ENCODE measurements at places on chromosomes 4 and X.

- no peak for DNase-seq
Observed at GRCh38 chr4:185479507-185479971, 8.0 kb upstream of the CCDC110 start.

- DNase-seq, result peak; percentile 30
Observed at GRCh38 chr4:972651-973424, 531 bp downstream of the DGKQ start.

DNA sequence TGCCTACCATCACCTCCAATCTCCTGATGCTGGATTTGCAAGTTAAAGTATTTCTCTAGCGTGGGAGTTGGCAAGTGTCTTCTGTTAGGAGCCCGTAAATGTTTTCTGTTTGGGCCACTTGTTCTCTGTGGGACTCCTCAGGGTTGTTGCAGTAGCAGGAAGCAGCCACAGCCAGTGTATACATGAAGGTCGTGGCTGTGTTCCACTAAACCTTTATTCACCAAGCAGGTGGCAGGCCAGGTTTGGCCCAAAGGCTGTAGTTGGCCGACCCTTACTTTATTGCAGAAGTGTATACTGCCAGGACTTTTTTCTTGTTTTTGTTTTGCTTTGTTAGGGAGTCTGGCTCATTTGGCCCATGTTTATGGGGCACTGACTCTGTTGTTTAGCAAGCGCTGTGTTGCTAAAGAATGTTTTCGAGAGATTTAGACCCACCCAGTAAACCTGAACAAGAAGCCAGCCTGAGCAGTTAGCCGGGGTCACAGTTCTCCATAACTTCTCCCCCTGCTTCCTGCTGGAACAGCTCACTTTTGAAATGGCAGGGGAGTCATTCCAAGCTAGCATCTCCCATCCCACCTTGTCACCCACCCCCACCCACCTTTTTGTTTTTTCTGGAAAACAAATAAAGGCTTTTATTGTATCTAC is 58.8 kb downstream of the SHROOM2 start:
- no peak for DNase-seq

DNA sequence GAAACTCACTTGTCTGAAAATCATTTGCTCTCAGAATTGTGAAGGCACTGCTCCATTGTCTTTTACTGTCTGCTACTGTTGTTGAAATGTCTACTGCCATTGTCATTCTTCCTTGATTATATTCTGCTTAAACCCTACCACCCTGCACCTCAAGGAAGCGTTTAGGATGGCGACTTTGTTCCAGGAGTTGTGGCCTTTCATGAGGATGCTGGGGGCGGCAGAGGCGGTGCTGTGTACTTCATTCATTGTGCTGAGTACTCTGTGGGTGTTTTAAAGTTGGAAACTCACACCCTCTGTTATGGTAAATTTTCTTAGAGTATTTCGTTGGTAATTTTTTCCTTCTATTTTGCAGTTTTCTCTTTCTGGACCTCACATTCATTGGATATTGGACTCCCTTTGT is 258.9 kb downstream of the TENM3 start:
- no peak for DNase-seq

- peak; percentile 85 for DNase-seq
Observed at GRCh38 chrX:102966701-102967100, 29.6 kb downstream of the RAB40AL start.

- DNase-seq, result no peak
Observed at GRCh38 chr4:174056959-174057358, 226.5 kb downstream of the FBXO8 start.

GRCh38 chrX:100944601-100945000 is 15.9 kb upstream of the XKRX start:
- DNase-seq, result peak; percentile 4

DNA sequence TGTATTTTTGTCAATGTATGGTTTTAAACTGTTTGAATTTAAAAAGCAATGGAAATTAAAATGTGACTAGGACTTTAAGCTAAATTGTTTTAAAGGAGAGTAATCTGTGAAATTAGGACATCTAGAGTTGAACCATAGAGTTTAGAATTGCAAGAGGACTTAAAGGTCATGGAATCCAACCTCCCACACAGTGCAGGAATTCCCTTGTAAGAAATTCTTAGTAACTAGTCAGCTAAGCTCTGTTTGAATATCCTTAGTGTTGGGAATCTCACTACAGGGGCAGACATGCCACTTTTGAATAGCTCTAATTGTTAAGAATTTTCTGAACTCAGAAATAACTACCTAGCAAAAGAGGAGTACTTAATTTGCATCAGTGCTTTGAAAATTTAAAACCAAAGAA is 292.9 kb downstream of the IL1RAPL1 start:
- DNase-seq, result no peak

- peak; percentile 85 for DNase-seq
Observed at GRCh38 chr4:7699031-7699430, 240.6 kb downstream of the AFAP1 start.

GRCh38 chr4:340011-340410 is 2.4 kb downstream of the ZNF141 start:
- DNase-seq, result no peak

DNA sequence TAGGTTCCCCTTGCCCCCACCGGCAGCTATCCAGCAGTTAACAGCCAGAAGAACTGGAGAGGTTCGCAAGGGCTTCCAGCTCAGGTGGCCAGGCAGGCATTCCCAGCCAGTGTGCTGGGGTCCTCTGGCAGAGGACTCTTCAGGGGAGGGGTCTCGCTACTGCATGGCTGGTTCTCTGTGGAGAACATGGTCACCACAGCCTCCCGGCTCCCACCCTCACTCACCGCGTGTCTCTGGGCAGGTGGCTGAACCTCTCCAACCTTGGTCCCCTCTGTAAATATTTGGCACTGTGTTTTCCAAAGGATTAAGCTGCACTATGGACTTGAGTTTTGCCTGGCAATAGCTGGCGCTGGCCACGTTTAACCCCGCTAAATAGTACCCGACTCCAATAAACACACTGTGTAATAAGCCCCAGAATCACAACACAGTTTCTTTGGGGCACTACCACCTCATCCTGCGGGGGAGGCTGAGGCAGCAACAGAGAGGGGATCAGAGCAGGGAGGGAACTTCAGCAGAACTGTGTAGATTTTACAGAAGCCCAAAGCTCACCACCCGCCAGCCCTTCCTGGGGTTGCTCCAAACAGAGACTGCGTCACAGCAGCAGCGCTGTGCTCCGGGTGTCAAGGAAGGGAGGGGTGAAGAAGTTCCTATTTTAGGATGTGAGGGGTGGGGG is 15.2 kb downstream of the BCOR start:
- no peak for DNase-seq

DNA sequence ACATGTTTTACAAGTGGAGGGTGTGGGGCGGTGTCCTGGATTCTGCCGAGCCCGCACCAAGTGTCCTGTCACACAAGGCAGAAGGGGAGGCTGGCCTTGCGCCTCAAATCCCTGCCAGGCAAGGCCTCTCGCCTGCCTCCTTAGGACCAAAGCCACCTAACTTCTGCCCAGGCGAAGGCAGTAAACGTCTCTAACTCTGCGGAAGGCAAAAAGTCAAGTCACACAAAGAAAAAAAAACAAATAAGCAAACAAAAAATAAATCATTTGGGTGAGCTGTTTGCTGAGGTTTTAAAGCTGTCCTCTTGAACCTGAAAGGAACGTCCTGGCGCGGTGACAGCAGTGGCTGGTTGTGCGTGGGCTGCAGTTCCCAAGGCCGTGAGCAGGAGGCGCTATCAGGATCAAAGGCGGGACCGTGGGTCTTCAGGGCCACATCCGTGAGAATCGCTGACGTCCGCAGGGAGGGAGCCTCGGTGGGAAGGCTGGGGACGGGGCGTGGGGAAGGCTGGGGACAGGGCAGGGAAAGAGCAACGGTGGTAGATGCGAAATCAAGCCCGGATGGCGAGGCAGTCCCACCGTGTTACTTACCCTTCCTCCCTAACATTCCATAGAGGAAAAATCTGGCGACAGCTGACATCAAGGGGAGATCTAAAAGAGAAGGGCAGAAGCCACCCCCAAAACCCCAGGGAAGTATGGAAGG is 99.1 kb downstream of the TRAPPC11 start:
- DNase-seq, result no peak

GRCh38 chrX:47498411-47498810 is 15.4 kb upstream of the ZNF41 start:
- DNase-seq, result no peak

DNA sequence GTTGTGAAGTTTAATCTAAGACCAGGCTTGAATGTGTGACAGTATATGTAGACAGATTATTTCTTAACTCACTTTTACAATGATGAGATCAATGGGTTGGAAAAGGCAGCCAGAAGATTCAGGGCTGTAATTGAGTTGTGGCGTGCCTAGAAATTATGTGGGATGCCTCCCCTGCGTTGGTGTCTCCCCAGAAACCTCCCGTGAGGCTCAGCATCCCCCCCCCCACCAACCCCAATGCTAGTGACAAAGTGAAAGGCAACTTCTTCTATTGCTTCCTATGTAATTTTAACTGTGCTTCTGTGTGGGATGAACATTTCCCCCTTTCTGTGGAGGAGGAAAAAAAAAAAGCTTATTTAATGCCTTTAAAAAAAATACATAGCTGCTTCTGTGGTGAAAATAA is 297.9 kb downstream of the ARHGAP10 start:
- no peak for DNase-seq

- no peak for DNase-seq
Observed at GRCh38 chr4:56910172-56910967, 2.7 kb downstream of the REST start.

DNA sequence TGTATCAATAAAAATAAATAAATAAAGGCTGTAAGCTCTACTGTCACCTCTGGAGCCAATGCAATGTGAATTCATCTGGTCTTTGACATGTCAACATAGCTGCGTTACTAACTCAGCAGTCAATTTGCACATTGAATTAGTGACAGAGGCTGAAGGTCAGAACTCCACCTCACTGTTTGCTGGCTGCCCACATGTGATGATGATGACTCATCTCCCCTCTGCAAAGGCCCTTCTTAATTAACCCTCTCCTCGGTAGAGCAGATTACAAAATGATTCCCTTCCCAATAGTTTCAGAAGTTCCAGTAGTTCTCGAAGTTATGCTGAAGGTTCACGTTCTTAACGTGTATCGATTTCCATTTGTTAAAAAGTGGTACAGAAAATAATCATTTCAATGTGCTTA is 1626.0 kb upstream of the TENM3 start:
- DNase-seq, result no peak

DNA sequence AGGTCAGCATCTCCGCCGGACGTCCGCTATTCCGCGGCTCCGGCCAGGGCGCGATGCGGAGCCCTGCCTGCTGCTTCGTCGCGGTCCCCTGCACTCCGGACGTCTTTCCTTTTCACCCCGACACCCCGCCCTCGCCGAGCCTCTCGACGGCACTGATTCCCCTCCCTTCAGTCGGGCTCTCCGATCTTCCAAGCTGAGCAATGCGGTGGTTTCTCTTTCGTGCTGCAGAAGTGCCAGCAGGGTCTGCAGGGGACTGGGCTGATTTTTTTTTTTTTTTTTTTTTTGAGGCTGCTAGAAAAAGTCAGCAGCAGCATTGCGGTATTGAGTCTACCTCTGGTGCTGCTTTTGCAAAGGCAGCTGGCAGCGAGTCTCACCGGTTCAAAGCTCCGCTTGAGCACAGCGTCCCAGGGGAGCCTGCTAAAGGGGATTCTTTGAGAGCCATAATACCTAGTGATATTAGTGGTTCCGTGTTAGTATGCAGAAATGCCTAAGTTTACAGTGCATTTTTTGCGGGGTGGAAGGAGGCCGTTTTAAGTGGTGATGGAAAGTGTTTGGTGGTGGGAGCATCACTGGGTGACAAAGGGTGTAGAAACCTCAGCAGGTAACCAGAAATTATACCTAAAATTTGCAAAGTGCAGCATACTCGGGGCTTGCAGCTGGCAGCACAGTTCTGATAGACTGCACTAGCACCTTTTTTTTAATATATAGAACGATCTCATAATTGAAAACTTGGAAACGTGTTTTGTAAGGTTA is 969 bp downstream of the STIM2 start:
- DNase-seq, result peak; percentile 77

DNA sequence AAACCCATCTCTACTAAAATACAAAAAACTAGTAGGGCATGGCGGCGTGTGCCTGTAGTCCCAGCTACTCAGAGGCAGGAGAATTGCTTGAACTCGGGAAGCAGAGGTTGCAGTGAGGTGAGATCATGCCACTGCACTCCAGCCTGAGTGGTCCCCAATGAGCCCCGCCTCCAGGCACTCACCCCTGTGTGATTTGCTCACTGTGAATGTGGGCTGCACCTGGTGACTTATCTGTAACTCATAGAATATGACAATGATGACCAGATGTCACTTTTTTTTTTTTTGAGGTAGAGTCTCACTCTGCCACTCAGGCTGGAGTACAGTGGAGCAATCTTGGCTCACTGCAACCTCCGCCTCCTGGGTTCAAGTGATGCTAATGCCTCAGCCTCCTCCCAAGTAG is 49.0 kb upstream of the HOPX start:
- DNase-seq, result no peak

DNA sequence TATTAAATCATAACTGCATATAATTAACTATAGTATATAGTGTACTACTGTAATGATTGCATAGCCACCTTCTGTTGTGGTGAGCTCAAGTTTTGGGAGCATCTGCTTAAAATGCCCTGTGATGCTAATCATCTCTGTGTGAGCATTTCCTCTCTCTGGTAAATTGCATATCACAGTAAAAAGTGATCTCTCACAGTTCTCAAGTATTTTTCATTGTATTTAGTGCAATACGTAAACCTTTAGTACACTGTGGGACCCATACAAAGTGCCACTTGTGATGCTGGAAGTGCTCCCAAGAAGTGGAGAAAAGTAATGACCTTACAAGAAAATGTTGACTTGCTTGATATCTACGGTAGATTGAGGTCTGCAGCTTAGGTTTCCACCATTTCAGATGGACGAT is 82.0 kb downstream of the WWC2 start:
- DNase-seq, result no peak

GRCh38 chrX:10906866-10907265 is 204.3 kb upstream of the HCCS start:
- DNase-seq, result peak; percentile 33

DNA sequence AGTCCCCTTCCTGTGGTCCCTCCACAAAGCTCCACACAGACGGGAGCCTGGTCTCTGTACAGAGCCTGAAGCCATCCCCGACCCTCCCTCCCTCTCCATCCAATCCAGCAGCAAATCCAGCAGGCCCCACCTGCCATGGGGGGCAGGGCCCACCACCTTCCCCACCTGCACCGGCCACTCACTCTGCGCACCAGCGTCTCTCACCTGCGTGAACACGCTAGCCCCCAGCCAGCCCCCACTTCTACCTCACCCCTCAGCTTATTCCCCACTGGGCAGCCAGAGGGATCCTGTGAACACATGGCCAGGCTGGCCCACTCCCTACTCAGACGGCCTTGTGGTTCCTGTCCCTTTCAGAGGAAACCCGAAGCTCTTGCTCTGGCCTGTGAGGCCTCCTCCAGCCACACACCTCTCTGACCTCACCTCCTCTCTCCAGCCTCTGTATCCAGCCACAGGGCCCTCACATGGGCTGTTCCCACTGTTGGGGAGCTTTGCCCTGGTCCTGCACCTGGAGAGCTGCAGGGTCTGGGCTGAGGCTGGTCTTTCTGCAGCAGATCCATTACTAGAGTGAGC is 70.9 kb downstream of the WFS1 start:
- DNase-seq, result no peak

DNA sequence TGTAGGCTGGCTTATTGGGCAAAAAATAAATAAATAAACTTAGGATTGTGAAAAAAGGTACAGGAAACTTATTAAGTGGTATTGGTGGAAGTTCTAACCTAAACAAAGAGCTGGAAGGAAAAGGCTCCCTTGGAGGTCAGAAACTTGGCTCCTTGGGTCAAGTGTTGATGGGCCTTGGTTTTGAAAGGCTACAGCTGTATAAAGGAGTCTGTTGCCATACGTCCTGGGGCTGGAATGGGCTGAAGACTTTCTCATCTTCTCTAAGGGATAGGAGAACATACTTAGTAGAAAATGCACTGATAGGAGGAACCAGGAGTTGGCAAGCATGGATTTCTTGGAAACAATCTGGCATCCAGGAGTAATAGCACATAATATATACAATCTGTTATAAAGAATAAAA is 56.6 kb downstream of the PDLIM5 start:
- no peak for DNase-seq
